Cardiac fibroblast (primary cell): ENCODE measurements at places on chromosomes 5 and 9.

- DNase-seq, result no peak
Observed at GRCh38 chr5:132447196-132447595, 43.4 kb downstream of the IRF1 start.

- DNase-seq, result no peak
Observed at GRCh38 chr5:94086194-94086593, 344.8 kb upstream of the POU5F2 start.

DNA sequence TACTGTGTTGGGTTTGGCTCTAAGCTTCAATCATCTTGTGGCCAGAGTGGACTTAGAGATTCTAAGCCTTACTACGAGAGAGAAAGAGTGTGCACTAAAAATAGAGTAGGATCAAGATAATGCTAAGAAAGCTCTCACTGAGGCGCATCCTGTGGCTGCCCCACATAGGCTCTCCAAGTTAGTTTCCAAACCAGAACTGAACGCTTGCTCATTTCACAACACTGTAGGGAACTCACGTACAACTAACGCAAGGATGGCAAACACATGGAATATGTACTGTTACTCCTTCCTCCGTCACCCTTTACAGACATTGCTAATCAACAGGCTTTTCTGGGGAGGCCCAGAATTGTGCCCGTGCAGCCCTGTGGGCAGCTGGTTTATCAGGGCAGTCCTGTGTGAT lies 90.9 kb downstream of the EQTN start:
- DNase-seq, result no peak

DNA sequence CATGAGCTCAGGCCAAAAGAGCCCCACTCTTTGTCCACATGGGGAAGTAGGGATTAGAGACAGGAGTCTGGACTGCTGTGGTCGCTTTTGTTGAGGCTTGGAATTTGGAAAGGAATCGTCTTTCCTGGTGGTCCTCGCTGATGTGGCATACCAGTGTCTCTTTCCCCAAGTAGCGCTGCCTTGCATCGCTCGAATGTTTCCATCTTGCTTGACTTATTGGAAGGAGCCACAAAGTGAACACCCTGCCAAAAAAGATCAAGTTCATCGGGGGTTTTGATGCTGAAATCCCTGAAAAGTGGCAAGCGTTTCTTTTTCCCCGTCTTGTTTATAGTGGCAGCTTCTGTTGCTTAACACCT lies 161.3 kb downstream of the MACROH2A1 start:
- DNase-seq, result no peak

GRCh38 chr9:83299094-83299493 lies 236.2 kb upstream of the RASEF start:
- no peak for DNase-seq
